ENCODE measurements at places on chromosomes 3 and 15.

GRCh38 chr3:69590111-69590510 lies 149.2 kb upstream of the MITF start:
- DNase-seq = no peak

DNA sequence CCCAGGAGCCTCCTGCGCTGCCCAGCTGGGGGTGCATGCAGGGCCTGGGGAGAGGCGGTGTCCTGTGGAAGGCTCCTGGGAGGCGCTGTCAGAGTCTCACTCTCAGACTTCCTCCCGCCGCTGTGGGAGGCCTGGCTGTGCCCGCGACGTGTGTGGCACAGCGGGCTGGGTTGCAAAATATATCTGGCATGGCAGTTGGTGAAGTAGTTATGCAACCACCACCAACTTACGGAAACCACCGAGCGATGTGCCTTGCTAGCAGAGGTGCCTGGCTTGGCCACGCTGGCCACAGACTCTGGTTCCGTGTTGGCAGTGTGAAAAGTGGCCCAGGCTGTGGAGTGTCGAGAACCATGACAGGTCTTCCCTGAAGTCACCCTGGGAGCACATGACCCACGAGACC lies 30.6 kb upstream of the GATA2 start:
- DNase-seq = no peak

GRCh38 chr3:9582332-9582731 lies 28.7 kb upstream of the LHFPL4 start:
- no peak for DNase-seq

DNA sequence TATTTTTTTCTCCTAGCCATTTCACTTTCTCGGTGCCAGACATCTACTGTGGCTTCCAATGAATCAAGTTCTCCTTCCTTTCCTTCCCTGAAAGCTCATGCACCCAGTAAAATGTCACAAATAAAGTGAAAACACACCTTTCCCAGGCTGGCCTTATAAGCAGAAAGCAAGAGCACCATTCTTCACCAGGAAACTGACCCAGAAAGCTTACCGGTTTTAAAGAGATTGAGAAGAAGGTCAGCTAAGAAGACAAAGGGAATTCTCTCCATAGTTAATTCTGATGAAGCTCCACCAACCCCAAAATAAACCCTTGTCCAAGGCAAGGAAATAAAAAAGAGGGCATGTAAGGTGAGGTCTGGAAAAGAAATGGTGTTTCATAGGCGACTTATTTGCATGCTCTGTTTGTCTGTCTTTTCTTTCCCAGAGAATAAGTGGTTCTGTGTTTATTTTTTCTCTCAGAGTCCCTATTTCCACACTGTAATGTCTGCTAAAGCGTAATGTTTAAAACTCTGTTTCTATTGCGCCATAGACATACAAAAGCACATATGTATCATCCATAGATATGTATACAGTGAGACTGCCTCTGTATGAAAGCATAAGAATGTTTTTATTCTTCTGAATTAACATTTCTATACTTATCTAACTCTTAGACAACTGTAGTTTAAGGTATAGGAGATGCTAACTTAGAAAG lies 2.8 kb downstream of the LSAMP start:
- no peak for DNase-seq

GRCh38 chr3:36494461-36495109 lies 114.3 kb downstream of the STAC start:
- no peak for DNase-seq

DNA sequence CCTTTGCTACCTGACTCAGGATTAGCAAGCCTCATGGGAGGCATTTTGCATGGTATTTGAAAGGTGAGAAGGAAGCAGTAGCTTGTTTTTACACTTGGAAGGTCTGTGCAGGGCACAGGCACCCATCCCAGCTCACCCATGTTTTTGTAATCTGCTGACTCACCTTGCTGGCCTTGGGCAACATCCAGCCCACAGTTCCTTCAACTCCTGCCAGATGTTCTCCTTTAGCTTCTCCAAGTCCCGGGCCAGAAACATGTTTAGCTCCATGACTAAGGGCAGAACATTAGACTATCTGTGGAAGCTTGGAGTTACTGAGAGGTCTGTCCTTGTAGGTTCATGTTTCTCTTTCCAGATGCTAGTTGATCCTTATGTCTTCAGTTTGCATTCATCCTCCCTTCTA lies 12.4 kb upstream of the ZNF770 start:
- DNase-seq = no peak

DNA sequence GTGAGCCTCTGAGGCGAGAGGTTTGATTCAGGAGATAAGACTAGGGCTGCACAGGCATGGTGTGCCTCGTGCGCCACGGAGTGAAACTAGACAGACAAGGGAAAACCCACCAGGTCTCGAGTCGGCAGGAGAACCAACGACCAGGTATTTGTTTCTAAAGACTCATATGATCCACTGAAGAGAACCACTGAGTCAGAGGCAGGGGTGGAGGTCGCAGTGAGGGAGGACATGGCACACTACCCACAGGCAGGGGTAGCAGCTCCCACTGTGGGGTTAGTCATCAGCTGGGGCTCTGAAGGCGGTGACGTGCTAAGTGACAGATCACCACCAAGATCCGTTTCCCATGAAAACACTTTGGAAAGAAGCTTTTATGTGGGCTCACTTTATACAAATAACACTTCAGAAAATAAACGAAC lies 45.7 kb downstream of the CHSY1 start:
- no peak for DNase-seq

DNA sequence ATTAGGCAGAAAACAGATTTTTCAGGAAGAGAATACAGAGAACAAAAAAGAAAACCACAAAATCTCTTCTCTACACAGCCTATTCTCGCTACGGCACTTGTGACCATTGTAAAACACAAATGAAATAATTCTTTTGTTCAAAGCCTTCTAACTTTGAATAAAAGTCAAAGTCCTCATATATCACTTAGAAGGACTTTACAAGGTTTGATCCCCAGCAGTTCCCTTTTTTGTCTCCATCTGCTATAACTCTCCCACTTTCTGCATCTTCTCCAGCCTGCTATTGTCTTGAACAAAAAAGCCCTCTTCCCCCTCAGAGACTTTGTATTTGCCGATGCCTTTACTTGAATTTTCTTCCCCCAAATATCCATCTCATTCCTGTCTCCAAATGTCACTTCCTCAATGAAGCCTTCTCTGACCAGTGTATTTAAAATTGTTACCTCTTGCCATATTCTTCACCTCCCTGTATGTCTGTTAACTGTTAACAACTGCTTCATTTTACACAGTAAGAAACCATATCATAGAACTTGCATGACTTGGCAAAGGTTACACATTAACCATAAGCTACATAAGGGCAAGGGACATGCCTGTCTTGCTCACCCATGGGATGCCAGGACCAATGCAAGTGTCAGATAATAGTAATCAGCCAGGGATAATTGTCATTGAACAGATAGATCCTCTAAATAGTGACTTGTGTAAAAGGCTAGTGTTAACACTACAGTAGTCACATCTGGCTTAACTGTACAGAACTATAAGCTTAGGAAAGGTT lies 122.4 kb downstream of the CBLB start:
- no peak for DNase-seq

Data from T47D (cell line).